ENCODE measurements at places on chromosomes 2 and 18.

DNA sequence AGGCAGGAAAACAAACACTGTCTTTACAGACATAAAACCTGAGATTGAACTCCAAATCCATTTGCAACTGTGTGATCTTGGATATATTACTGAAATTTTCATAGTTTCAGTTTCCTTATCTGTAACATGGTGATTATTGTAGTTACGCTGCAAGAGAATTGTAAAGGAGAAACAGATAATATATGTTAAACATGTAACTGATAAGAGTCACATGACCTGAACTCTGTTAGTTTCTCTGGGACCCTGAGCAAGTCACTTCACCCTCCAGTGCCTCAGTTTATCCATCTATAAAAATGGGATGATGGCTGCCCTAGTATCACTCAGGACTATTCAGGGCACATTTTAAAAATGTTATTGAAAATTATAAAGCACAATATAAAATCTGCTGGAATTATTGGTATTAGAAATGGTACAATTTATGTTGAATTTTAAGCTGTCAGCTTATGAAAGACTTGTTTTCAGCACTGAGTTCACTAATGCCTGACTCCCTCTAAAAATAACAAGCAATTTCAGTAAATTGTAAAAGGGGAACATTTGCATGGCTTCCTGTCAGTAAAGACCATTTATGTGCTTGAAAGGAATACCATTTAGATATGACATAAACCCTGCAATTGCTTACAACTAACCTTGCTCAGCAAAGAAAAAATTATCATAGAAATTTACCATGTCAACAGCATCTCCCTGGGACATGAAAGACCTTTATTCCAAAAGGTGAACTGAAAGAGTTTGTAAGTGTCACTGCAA, 393.5 kb downstream of the RAD51AP2 start:
- DNase-seq: no peak

DNA sequence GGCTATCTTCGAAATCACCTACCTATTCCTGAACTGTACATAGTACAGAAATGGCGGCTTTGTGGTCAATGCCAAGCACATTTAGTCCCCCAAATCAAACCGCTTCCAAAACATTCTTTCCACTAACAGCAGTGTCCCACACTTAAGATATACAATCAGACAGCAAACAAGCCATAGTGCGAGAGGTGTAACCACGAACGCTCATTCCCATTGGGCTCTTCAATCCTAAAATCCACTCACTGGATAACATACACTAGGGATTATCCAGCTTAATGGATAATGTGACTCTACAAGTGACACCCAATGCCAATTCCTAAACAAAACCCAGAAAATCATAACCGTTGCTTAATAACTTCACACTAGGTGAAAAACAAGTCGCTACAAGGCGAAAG, 2.0 kb downstream of the XPO1 start:
- DNase-seq: no peak

DNA sequence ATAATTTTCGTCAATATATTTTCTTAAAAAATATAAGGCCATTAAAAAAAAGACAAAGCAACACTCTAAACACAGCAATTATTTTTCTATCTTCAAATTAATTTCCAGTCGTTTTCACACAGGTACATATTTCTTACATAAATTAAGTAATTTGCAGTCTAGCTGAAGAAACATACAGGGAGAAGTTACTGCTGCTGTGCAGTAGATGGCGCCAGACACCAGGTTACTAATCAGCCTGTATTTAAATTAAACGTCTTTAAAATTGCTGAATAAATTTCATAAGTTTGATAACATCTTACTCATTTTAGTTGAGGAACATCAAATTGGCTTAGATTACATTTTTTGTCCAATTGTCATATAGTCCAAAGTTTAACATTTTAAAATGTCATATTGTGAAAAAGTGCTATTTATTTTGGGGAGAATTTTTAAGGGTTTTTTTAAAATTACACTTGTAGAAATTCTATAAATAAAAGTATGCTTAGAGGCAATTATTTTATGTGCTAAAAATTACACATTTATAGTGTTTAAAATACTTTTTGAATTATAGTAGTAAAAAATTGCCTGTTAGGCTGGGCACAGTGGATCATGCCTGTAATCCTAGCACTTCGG, 88.4 kb downstream of the PMAIP1 start:
- peak; percentile 4 for DNase-seq

- no peak for DNase-seq
These were observed 1354.5 kb upstream of the ZEB2 start for GRCh38 chr2:145874466-145874865.

DNA sequence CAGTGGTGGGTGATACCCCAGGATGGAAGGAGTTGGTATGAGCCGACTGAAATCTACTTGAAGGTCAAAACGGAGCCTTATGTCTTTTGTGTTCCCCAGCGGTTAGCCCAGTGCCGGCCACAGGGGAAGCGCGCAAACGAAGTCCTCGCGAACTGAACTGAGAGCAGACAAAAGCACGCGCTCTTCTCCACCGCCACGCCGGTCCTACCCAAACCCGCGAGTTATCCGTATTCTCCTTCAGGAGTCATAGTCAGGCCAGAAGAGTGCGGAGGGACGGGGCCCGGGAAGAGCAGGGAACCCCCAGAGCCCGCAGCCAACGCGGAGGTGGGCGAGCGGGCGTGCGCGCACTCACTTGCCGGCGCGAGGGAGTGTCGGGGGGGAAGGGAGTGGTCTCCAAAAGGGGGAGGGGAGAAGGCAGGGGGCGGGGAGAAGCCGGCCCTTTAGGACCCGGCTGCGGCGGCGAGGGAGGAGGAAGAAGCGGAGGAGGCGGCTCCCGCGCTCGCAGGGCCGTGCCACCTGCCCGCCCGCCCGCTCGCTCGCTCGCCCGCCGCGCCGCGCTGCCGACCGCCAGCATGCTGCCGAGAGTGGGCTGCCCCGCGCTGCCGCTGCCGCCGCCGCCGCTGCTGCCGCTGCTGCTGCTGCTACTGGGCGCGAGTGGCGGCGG, at the start of gene IGFBP2:
IGFBP2 (plus strand) TSS at position 469 of the 664 bp plus-strand sequence; CDS start at position 573, 104 bp downstream.
- peak; percentile 38 for DNase-seq

GRCh38 chr2:20961858-20962257, 82.0 kb downstream of the APOB start:
- DNase-seq: no peak

GRCh38 chr18:63339920-63340484, 20.4 kb upstream of the BCL2 start:
- no peak for DNase-seq

DNA sequence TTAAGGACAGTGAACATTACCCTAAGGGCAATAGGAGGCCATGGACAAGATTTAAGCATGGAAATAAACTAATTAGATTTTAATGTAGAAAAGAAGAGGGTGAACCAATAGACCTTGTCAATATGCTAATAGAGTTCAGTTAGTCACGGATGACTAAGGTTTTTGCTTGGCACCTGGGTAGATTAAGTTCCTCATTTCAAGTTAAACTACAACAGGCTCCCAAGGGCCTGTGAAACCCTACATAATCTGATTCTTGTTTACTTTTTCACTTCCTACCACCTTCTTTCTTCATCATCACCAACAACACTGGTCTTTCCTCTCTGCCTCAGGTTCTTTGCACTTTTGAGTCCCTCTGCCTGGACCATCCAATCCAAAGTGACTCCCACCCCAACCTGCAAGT, 14.8 kb downstream of the SP110 start:
- no peak for DNase-seq

GRCh38 chr18:78908462-78909260, 71.0 kb upstream of the SALL3 start:
- no peak for DNase-seq

- DNase-seq: no peak
These were observed 87.2 kb upstream of the GALNT5 start for GRCh38 chr2:157170299-157170698.

DNA sequence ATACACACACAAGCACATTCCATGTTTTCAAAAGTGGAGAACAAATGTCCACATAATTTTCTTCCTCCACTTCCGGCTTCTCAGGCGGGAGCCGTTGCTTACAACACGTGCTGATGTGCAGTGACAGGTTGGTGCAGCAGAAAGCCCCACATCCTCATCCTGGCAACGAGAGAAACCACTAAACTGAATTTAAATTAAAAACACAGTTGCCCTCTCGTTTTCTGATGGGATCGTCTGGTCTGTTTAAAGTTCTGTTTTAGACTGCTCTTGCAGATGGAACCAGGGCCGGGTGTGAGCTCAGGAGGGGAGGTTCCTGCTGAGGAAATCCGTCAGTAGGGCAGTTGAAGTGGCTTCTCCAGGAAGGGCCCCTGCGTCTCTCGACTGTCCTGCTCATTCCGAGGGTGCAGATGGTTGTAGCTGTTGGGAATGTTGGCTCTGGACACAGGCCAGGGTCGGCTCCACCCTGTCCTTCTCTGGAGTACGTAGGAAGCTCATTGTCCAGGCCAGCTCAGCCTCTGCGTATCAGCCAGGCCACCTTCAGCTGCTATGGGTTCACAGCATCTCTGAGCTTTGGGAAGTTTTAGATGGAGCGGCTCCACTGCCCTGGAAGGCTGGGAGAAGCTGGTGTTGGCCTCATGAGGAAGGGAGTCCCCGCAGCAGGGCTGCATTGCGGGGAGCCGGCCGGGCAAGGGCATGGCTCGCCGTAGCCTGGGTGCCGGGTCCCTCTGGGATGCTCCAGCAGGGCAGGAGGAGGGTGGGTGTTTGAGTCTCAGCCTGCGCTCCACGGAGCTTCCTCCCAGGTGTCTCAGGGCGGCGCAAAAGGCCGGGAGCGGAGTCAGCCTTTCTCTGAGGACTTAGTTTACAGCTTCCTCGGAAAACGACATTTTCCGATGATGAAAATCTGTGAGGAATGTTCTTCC, 58.3 kb downstream of the NFATC1 start:
- DNase-seq: no peak

DNA sequence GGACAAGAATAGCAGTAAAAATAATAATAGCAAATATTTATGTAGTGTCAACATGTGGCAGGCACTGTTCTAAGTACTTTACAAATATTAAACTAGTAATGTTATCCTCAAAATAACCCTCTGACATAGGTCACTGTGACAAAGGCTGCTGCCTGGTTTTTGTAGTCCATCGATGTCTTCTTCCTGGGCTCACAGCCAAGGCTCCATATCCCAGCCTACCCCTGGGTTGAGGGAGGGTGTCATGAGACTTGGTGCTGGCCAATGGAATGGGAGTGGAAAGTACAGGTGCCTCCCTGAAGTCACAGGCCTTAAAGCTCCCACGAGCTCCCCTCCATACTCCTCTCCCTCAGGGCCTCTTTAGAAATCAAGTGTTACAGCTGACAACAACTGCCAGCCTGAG, 159.3 kb downstream of the CYRIA start:
- no peak for DNase-seq

GRCh38 chr2:65465857-65466256, 33.5 kb upstream of the SPRED2 start:
- no peak for DNase-seq

DNA sequence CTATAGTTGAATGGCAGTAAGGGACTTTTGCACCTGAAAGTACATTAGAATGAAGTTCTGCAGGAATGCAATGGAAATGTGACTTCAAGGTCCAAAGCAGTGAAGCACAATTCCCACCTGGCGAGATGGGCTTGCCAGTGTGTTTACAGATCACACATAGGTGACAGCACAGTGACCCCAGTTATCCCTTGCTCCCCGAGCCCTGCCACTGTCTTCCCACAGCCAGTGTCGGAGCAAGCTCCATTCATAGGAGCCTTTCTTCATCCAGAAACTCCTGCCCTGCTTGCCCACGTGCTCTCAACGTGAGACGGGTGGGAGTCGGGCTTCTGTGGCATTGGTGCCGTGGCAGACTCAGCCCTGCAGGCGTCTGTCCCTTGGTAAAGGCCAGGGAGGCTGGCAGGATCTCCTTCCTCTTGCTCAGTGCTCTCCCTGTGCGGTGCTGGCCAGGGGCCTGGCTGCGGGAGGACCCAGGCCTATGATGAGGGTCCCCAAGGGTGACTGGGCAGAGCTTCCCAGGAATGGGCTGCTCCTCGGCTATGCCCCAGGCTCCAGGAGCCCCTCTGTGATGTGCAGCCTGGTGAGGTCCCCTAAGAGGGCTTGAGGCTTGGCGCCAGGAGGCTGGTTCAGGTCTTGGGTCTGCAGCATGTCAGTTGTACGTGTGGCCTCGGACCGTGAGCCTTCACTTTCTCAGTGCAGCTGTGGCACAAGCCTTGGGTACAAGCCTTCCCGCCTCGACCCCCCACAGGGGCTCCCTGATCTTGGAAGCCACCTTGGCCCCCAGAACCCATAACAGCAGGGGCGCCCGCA, 40.2 kb downstream of the SNED1 start:
- no peak for DNase-seq

- DNase-seq: no peak
These were observed 235.7 kb downstream of the CDCA7 start for GRCh38 chr2:173590276-173590861.

- DNase-seq: no peak
These were observed 702.7 kb downstream of the SOCS6 start for GRCh38 chr18:70991577-70991976.

GRCh38 chr2:232385660-232386489, 7.3 kb downstream of the ALPP start:
- DNase-seq: no peak

GRCh38 chr2:188306271-188306670, 14.6 kb downstream of the GULP1 start:
- DNase-seq: no peak

DNA sequence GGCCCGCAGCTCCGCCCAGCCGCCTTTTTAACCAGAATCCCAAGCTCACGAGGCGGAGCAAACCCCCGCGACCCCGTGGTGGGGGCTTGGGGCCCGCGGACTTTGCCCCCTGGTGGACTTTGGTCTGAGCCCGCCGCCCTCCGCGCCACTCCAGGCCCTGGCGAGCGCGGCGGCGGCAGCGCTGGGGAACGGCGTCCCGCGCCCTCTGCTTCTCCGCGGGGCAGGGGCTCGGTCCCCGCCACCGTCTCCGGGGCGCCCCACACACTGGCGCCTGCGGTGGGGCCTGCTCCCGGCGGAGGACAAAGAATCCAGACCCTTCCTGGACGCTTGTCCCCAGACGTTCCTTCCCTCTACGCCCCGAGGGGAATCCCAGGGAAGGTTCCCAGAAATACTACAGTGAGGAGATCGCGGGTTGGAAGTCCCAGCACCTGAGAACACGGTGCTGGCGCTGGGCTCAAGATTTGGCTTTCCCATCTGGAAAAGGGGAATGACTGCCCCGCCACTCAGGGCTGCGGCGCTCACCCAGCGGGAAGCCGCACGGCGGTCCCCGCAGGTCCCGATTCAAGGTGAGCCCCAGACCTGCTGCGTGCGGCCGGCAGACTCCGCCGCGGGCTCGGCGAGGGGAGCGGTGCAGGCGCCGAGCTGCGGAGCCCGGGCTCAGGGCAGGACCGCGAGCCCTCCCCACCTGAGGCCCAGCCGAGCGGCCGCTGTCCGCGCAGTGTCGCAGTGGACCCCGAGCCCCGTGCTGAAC, at the start of gene HAAO:
HAAO (minus strand) TSS at position 1 of the 751 bp plus-strand sequence. CDS start 47 bp downstream, outside the sequence.
- no peak for DNase-seq

DNA sequence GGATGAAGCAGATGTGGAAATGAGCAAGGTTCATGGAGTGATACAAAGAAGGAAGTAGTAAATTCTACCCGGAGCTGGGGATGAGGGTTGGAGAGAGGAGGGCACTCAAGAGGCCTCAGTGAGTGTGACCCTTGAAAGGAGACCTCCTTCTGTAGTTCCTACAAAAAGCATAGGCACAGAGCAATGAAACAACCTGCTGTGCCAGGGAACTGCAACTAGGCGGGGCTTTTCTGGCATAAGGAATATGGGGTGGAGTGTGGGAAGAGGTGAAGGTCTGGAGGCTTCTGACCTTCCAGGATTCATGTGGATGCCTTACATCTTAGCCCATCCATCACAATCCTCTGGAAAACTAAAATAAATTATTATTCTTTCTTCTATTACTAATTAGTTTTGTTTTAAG, 25.5 kb upstream of the PGAP1 start:
- DNase-seq: no peak

Measured in stimulated activated CD8-positive, alpha-beta memory T cell treated with anti-CD3 and anti-CD28 coated beads, Interleukin-15, amount 100 ng/mL, for 48 hours (primary cell).